ENCODE measurements at places on chromosomes 2 and 18.

DNA sequence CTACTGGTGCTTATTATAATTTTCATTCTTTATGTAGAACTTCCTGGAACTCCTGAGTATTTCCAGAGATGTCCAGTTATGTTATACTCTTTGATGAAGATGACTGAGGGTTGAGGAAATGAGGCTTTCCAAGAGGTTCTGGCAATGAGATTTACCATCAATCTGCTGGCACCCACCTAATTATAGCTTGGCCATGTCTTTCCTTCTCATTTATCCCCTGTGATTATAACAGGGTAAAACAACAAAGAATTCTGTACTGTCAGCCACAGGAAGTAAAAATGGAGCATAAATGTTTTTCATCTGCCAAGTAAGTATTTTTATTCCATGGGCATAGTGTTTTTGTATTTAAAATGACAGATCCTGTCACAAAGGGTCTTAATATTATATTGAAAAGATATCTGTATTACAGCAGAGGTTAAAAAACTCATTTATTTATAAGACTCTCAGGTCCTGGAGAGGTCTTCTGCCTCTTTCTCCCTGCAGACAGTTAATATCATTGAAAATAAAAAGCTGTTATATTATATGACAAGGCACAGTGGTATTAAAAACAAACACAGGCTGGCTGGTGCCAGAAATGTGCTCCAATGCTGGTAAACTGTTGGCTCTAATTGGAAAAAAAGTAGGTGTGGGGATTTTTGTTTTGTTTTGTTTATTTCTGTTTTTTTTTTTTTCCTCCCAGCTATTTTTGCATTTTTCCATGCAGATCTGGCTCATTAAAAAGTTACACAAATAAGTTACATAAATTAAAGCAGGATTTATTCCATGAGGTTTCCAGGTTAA is 1764.1 kb upstream of the CELF4 start:
- DNase-seq = no peak

DNA sequence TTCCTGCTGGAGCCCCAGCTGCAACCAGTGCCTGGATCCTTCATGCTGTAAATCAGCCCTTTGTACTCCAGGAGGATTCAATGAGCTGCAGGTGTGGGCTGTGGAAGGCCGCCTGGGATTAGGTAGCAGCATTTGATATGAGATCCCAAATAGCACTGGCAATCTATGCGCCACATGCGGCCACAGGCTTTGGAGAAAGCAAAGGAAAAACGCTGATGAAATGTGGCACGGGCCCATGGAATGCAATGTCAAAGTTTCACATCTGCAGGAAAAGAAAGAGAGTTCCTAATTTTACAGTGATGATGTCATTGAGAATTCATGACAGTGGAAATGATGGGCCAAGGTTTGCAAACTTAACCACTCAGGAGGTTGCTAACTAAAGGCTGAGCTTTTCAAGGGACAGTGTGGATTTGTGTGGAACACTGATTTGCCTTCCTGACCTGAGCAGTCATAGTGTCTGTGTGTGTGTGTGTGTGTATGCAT is 216.4 kb upstream of the OSR1 start:
- DNase-seq = no peak

- DNase-seq = no peak
Observed at GRCh38 chr18:77093586-77093985, 39.0 kb downstream of the MBP start.

GRCh38 chr2:77920838-77921366 is 398.7 kb upstream of the LRRTM4 start:
- DNase-seq = no peak

GRCh38 chr2:29052807-29053206 is 21.5 kb downstream of the PCARE start:
- DNase-seq = no peak

- DNase-seq = no peak
Observed at GRCh38 chr2:27729198-27729597, 42.3 kb upstream of the MRPL33 start.

DNA sequence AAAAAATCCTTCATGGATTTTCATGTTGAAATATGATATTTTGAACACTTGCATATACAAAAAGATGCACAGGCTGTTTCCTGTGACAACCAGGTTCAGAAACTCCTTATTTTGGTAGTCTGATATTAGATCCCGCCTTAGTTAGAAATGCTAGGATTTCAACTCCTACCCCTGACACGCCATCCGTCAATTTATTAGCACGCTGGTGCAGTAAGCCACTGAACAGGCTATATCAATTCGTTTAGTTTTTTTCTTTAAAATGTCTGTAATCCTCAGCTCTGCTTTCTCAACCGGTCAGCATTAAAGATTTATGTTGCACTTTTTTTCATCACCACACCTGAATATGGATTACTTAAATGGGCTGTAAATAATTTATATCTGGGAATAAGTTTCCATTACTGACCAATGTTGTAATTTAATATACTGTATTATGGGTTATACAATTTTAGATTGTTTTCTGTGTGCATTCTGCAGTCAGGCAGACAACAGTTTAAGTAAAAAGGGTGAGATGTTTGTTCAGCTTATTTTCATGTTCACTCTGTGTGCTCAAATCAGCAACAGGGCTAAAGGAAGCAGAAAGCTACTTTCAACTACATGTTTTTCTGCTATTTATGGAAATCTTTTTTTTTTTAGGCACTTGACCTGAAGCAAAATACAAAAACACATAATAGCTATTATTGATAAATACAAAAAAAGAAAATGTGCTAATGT is 227.7 kb downstream of the ARHGAP15 start:
- no peak for DNase-seq

DNA sequence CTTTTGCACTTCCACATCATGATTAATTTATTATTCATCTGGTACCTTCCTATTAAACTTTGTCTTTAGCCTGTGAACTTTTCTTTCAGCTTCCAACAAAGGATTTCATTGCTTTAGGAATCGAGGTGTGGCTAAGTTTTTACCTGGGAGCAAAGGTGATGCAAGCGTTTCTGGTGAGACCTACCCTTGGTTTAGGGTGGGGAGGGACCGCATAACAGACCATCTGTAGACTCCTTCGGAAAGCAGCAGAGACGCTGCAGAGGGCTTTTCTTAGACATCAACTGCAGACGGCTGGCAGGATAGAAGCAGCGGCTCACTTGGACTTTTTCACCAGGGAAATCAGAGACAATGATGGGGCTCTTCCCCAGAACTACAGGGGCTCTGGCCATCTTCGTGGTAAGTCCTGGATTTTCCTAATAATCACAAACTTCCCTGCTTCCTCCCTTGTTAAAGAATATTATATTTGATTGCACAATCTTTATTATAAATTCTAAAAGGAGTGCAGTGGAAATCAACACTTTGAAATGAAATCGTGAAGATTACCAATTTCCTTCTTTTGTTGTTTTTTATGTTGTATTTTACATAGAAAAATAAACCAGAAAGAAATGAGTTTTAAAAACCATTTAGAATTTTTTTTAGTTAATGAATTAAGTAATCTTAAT is at the start of gene DSG3:
Gene DSG3, plus strand, starts transcription at position 212 of the 662 bp plus-strand sequence. Its CDS starts 137 bp downstream, at position 349.
- DNase-seq = no peak

GRCh38 chr2:172951554-172951953 is 124.1 kb upstream of the MAP3K20 start:
- DNase-seq = no peak

GRCh38 chr2:228374741-228375140 is 193.3 kb upstream of the SPHKAP start:
- no peak for DNase-seq

DNA sequence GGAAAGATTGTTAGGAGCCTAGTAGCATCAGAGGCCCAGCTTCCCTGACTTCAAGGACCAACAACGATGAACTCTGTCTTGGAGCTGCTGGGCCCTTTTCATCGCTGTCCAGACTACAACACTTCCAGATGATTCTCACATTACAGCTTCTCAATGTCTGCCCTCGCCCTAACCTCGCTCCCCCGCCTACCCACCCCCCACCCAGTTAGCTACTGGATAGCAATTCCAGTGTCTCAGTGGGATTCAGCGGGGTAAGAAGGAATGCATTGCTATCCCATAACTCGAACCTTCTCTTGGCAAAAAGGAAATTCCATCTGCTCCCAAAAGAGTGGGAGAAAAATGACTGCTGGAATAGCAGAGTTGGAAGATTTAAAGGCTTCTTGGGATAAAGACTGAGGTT is 65.0 kb downstream of the RPL37A start:
- DNase-seq = no peak

DNA sequence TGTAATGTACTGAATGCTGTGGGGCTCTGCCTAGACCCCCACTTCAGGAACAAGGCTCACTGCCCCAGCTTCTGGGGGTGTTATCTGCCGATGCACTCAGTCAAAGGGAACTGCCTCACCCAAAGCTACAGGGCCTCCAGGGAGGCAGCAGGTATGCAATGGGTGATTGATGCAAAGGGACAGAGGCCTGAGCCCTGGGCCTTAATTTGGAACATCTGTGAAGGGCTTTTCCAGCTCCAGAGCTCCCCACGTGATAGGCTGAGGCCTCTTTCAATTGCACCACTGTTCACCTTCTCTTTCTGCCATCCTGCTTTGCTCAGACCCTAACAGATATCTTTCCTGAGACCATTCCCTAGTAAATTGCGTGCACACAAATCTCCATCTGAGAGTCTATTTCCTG is 131.0 kb downstream of the ATL2 start:
- no peak for DNase-seq

GRCh38 chr2:197369933-197370320 is 59.3 kb upstream of the ANKRD44 start:
- DNase-seq = no peak

DNA sequence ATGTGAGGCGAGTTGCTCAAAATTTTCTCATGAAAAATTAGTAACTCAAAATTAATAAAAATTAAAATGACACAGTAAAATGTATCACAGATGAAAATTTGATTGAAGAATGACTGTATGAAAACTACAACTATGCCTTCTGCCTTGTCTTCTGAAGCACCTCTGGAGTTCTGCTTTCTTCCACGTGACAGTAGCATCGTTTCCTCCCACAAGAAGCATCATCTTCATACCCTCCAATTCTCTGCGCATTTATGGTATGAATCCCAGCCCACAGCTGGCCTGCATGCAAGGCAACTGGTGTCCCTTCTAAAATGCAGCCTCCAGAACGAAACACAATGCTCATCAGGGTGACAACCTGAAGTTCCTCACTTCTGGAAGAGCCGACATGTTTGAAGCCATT is 189.9 kb downstream of the MYO1B start:
- no peak for DNase-seq

Data from activated CD8-positive, alpha-beta memory T cell treated with anti-CD3 and anti-CD28 coated beads, Interleukin-2, amount 10 ng/mL, durations not matched to agents 7 days and 5 days (primary cell).